NCI-H510A treated with DMSO at 0.1 percent for 48 hours (cell line): ENCODE measurements at places on chromosomes 3 and 15.
A peak's percentile ranks its signal among the peaks of the same experiment; 100 is the strongest.

DNA sequence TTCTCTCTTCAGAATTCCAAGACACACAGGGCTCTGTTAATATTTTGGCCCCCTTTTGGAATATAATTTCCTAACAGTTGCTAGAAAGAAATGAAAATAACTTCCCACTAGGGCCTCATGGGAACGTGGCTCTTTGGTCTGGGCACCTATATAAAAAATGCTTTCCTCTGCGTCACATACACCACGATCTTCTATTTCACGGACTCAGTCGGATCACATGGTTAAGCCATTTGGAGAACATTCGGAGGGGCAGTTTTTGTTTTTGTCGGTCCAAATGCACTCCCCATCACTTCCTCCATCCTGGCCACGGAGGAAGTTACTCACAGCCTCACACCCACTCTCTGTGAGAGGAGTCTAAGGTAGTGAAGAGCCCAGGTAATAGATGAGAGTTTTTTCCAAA lies 21.0 kb downstream of the TMEM44 start:
- no peak for DNase-seq

- DNase-seq: no peak
Observed at GRCh38 chr3:146501752-146502151, 32.4 kb upstream of the PLSCR2 start.

GRCh38 chr15:39130556-39131379 lies 450.1 kb upstream of the THBS1 start:
- DNase-seq: no peak

- peak; percentile 52 for DNase-seq
Observed at GRCh38 chr3:13077431-13078162, 4.4 kb upstream of the IQSEC1 start.

GRCh38 chr15:68537097-68537496 lies 41.7 kb upstream of the CORO2B start:
- DNase-seq: no peak

GRCh38 chr15:83516935-83517334 lies 69.8 kb downstream of the SH3GL3 start:
- no peak for DNase-seq

DNA sequence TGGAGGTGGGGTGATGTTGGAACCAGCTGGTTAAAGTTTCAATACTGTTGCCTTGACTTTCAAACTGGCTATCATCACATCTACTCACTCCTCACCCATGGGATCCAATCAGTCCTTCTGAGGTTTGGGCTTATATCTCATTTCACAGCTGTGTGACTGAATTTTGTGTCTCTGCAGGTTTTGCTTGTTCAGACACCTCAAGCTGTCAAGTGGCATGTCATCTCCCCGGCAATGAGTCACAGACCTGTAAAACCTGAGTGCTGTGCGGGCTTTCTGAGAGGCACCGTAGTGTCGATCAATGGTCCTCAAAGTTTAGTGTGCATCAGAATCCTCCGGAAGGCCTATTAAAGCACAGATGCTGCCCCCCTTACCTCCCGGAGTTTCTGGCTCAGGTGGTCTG lies 86.4 kb upstream of the RORA start:
- no peak for DNase-seq

DNA sequence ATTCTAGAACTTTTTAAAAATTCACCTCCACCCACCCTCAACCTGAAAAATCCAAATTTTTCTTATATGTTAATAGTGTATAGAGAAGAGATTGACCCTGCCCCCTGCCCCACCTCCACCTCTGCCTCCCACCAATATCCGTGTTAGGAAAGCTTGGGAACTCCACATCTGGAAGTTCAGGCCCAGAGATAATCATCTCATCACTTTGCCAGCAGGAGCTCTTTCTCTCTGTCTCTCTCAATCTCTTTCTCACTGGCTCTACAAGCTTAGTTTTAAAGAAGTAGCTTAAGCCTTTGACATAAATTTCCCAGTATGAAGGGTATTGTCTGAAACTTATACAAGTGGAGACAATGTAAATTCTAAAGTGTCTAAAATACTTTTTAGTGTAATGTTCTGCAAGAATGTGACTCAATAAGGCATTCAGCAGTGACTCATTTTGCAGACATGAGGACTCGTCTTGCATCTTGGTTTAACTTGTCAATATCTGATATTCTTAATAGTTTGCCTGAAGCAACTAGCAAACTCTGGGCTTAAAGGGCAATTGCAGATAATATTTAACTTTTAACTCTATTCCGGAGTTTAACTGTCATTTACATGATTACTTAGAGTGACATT lies 299.8 kb upstream of the EPHA3 start:
- DNase-seq: no peak

DNA sequence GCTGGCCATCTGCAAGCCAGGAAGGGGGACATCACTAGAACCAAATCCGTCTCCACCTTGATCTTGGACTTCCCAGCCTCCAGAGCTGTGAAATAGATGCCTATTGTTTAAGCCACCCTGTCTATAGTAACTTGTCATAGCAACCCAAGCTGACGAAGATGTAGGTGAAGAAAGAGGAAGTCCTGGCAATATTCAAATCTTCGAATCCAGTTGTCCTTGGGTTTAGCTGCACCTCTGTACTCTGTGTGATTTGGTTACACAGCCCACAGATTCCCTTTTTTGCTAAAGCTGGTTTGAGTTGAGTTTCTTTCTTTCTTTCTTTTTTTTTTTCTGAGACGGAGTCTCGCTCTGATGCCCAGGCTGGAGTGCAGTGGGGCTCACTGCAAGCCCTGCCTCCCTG lies 68.0 kb upstream of the XCR1 start:
- DNase-seq: no peak

DNA sequence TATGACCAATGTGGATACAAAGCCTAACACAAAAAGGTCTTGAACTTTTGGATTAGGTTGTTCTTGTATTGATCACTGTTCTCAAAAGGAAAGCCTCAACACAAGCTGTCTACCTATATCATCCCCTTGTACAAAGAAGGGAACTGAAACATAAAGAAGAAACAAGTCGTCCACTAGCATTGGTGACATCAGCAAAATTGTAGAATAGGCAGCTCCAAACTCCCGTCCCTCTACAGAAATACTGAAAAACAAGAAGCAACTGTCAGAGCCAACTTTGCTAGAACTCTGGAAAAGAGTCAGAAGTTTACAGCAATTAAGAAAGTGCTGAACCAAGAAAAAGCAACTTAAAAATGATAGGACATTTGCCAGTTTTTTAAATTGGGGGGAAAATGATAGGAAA lies 7.5 kb upstream of the NR1I2 start:
- DNase-seq: no peak

- no peak for DNase-seq
Observed at GRCh38 chr15:38690216-38690615, 125.6 kb upstream of the RASGRP1 start.

- no peak for DNase-seq
Observed at GRCh38 chr3:140051019-140051957, 116.3 kb downstream of the CLSTN2 start.
